ENCODE measurements at places on chromosomes 1 and 21. TPM values are rescaled to one million over a fixed set of nuclear protein-coding genes. Genes with fewer than 3 reads are reported as not detected.

- no peak for DNase-seq
- H3K27ac ChIP-seq = no peak overlapping the region
- no peaks in the 10 kb centered on the region for H3K27me3 ChIP-seq
- H3K36me3 ChIP-seq = no peaks in the 10 kb centered on the region
- H3K4me3 ChIP-seq = no peak overlapping the region
Observed at GRCh38 chr21:31760931-31761330, 29.0 kb upstream of the SCAF4 start.

GRCh38 chr21:28781602-28782276, 210.9 kb downstream of the LTN1 start:
- H3K27ac ChIP-seq = no peak overlapping the region
- H3K27me3 ChIP-seq = no peaks in the 10 kb centered on the region
- H3K4me3 ChIP-seq = no peak overlapping the region
- DNase-seq = no peak

DNA sequence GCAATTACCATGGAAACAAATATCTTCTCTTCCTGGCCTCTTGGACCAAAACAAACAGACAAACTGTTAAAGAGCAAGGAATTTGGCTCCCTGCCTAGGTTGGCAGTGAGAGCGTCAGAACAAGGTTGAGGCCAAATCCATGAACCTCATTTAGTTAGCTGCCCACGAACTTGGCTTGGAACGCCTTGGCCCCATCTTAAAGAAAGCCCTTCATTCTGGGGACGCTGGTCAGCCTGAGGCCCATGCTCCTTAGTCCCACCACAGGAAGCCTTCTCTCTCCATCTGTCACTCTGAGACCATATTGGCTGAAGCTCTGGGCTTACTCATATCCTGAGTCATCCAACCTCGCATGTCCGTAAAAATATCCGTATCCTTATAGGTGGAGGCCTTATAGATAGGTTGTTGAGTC, 62.4 kb upstream of the DIRAS3 start:
- H3K27me3 ChIP-seq = no peaks in the 10 kb centered on the region
- H3K4me1 ChIP-seq = peaks cover 5% of the 10 kb centered on the region
- no peaks in the 10 kb centered on the region for H3K36me3 ChIP-seq
- no peak overlapping the region for H3K27ac ChIP-seq

- H3K27ac ChIP-seq = no peak overlapping the region
- H3K27me3 ChIP-seq = no peaks in the 10 kb centered on the region
- no peak overlapping the region for H3K4me3 ChIP-seq
- no peaks in the 10 kb centered on the region for H3K36me3 ChIP-seq
- DNase-seq = no peak
Observed at GRCh38 chr1:204240233-204240632, 26.4 kb upstream of the GOLT1A start.

GRCh38 chr21:20276954-20277353, 721.3 kb upstream of the NCAM2 start:
- no peaks in the 10 kb centered on the region for H3K36me3 ChIP-seq
- no peak for DNase-seq
- no peaks in the 10 kb centered on the region for H3K4me1 ChIP-seq
- no peak overlapping the region for H3K27ac ChIP-seq
- no peak overlapping the region for H3K4me3 ChIP-seq

The TIAM1 gene
- 12.5 TPM for total RNA-seq

The USP33 gene
- total RNA-seq = 50.5 TPM

The SEMA6C gene
- total RNA-seq = 3.9 TPM

The KISS1 gene
- 1.5 TPM for total RNA-seq

Data from left lung (tissue), 14 donors.